Activated T-cell treated with anti-CD3 and anti-CD28 coated beads, Interleukin-2, amount 50 U/mL, for 1 hour (primary cell): ENCODE measurements at places on chromosomes 16 and 17.

GRCh38 chr16:56927471-56927870 lies 4.5 kb upstream of the HERPUD1 start:
- no peak for DNase-seq

DNA sequence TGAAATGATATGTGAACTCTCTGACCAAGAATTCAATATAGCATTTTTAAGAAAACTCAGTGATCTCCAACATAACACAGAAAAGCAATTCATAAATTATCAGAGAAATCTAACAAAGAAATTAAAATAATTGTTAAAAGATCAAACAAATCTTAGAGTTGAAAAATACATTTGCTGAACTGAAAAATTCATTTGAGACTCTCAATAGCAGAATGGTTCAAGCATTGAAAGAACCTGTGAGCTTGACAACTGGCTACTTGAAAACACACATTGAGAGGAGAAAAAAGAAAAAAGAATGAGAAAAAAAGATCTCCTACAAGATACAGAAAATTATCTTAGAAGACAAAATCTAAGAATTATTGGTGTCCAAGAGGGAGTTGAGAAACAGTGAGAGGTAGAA lies 203.5 kb downstream of the CEP112 start:
- DNase-seq, result no peak

DNA sequence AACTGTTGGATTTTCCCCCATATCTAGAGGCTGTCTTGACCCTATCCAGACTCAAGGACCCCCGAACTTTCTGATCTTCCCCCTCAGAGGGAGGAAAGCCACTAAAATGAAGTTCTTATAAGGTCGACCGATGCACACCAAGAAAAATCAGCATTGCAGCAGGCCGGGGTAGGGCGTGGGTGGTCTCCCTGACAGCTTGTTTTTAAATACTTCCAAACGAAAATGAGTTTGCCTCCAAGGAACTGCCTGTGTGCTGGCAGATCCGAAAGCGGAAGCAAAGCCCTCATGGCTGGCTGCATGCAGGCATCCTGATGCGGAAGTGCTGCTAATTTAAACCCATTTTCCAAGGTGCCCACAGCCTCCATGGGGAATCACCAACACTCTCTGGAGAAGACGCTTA lies 374.3 kb upstream of the XYLT1 start:
- DNase-seq, result no peak

DNA sequence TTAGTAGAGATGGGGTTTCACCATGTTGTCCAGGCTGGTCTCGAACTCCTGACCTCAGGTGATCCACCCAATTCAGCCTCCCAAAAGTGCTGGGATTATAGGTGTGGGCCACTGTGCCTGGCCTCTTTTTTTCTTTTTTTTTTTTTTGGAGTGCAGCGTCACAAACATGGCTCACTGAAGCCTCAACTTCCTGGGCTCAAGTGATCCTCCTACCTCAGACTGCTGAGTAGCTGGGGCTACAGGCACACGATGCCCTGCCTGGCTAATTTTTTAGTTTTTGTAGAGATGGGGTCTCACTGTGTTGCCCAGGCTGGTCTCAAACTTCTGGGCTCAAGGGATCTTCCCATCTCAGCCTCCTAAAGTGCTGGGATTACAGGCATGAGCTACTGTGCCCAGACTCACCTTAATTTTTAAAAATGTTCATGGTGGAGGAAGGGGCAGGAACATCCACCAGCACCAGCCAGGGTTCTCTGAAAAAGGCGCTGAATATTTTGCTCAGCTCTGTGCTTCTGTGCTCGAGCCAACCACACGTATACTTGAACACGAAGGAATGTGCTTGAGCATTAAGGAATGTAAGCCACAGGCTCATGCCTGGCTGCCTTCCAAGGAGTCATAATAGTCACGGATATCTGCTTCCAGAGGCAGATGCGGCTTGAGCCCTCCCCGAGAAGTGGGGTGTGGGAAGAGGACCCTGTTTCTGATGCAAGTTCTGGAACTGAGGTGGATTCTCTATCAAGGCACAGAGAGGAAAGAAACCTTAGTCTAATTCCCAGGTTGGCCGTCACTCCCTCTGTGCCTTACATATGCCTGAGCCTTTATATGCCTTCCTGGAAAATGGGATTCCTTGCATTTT lies 65.5 kb upstream of the CREBBP start:
- no peak for DNase-seq

- no peak for DNase-seq
Observed at GRCh38 chr16:59181821-59182420, 447.8 kb upstream of the GOT2 start.

- no peak for DNase-seq
Observed at GRCh38 chr17:46821482-46822387, 3.2 kb upstream of the WNT3 start.
